Eye (tissue), 1 donor: ENCODE measurements at places on chromosomes 5 and 9.

DNA sequence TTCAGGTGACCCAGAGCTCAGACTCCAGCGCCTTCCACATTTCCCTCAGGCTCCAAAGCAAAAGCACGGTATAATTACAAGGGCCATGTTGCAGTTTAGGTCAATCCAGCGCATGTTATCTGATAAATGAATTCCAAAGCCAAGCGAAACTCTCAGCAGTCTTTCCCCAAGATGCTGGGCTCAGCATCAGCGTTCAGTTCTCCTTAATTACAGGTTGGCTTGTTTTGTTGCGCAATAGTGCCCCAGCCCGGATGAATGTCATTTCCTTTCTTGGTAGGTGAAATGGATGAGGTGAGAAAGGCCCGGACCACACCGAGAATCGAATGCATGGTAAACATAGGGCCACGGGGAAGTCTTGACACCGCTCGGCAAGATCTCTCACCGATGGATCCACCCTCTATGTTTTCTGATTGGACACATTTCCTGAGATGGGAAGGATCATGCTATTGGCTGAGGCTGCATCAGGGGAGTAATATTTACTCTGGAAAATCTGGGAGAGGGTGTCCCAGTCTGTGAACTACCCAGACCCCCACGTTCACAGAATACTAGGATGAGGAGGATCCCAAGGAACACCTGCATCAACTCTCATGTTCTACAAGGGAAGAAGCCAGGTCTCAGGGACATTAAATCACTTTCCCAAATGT, 221.2 kb upstream of the ANKRD55 start:
- DNase-seq = no peak

- DNase-seq = no peak
These were observed 23.4 kb upstream of the GALNT10 start for GRCh38 chr5:154166901-154167791.

- peak; percentile 47 for DNase-seq
These were observed 112.2 kb downstream of the SCAMP1 start for GRCh38 chr5:78472469-78473106.

DNA sequence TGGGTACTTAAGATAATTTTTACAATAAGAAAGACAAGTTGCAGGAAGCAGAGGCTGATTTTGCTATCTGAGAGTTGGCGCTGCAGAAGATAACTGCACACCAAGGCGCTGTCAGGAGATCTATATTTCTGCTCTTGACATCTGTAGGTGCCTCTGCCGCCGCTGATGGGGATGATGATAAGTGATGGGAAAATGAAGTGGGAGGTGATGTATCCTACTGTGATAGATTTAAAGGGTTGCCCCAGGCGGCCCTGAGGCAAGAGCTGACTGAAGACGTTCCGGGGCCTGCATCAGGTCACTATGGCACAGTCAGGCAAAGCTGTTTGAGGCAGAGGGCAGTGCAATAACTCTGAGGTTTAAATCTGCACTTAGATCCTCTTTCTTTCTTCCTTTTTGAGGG, 78.1 kb downstream of the SNCAIP start:
- peak; percentile 59 for DNase-seq

DNA sequence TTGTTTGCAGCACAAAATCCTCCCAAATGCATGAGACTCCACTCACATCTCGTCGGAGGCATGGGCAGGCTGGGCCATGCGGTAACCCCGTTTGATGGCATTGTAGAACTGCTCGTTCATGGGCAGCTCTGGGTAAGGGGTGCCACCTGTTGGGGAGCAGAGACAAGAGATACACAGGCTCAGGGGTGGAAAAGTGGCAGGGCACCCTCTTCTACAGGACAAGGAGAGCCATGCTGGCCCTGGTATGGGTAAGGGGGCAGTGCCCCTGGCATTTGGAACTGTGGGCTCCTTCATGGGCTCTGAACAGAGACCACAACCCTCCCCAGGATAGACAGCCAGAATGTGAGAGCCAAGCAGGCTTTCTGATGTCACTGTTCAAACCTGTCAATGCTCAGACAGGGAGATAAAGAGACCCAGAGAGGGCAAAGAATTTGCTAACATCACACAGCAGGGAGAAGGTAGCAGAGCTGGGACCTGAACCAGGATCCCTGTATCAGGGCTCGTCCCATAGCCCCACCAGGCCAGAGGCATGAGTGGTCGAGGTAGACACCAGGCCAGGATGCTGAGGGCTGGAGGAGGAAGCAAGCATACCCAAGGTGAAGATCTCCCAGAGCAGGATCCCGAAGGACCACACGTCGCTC, 33.2 kb upstream of the CSF1R start:
- no peak for DNase-seq

- no peak for DNase-seq
These were observed 6.6 kb upstream of the CYSTM1 start for GRCh38 chr5:140168371-140168770.

DNA sequence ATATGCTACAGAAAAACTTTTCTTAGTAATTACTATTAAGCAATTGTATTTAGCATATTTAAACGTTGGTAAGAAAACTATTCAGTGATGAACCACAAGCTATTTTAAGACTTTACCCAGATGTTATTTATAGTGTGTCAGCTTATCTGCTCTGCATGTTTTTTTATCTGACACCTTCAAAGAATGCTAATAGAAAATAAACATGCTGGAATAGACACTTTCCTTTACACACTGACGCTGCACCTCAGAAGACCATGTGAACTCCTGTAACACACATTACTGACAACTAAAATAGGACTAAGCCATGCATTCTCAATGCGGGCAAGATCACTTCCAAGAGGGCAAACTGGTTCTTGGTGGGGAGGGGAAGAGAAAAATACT, 38.3 kb downstream of the FNIP1 start:
- DNase-seq = no peak

GRCh38 chr9:4147476-4148230, 152.2 kb downstream of the GLIS3 start:
- DNase-seq = no peak

- DNase-seq = no peak
These were observed 180.2 kb downstream of the AUH start for GRCh38 chr9:91181541-91181940.

DNA sequence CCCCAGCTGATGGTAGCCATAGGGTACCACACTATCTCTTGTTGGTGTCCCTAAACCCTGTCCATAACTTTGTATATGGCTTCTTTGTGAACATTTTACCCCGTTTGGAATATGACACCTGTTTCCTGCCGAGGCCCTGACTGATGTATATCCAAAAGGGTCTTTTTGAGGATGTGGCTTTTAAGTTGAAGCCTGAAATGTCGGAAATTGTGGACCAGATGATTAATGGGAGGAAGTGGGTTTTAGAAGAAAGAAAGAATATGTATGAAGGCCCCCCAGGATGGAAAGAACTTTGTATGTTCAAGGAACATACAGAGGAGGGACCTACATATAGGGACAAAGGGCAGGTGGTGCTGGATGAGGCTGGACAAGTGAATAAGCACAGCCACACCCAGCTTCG, 16.7 kb upstream of the TNFSF8 start:
- DNase-seq = no peak

DNA sequence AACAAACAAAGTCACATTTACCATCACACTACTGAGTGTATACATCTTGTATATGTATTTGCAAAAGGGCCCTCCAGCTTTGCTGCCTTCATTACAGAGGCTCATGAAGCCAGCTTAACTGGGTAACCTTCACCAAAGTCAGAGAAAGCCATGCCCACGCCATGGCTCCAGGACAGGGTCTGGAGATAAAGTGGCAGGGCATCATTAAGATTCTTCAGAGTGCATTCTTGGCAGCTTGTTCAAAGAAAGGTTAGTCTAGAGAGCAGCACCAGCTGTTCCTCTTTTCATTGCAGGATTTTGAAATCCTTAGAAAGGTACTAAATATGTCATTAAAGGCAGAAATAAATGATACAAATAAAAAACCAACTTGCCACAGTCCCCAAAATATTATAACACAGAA, 333.2 kb downstream of the NDUFS4 start:
- no peak for DNase-seq

GRCh38 chr5:96159043-96159442, 197.4 kb upstream of the ELL2 start:
- DNase-seq = no peak

GRCh38 chr9:8766096-8766495, 966.5 kb upstream of the DMAC1 start:
- DNase-seq = no peak

GRCh38 chr9:97710356-97711222, 13.4 kb upstream of the XPA start:
- DNase-seq = peak; percentile 90

DNA sequence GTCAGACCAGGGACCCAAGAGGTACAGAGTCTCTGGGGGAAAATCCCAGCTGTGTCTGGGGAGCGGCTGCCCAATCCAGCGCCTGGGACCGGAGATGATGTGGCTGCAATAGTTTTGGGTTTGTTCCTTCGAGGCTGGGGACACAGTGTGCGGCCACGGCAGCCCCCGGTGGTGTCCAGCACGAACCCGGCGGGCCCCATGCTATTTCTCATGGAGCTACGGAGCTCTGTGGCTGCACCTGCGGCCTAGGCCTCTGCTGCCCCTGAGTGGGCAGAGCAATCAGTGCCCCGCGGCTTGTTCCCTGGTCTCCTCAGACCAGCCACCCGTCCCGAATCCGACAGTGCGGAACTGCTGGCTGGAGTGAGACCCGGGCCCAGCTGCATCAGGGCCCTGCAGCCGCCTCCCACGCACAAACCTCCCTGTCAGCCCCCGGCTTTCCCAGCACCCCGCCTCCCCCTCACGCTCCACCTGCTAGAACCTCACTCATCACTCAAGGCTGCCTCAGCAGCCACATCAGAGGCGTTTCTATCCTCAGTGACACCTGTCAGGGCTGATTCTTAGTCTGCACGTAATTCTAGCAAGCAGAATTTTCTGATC, 29.0 kb downstream of the SARDH start:
- DNase-seq = peak; percentile 77

- no peak for DNase-seq
These were observed 251.2 kb downstream of the SLIT3 start for GRCh38 chr5:169049712-169050111.

- DNase-seq = no peak
These were observed 1858.4 kb downstream of the EFNA5 start for GRCh38 chr5:105812304-105812703.

DNA sequence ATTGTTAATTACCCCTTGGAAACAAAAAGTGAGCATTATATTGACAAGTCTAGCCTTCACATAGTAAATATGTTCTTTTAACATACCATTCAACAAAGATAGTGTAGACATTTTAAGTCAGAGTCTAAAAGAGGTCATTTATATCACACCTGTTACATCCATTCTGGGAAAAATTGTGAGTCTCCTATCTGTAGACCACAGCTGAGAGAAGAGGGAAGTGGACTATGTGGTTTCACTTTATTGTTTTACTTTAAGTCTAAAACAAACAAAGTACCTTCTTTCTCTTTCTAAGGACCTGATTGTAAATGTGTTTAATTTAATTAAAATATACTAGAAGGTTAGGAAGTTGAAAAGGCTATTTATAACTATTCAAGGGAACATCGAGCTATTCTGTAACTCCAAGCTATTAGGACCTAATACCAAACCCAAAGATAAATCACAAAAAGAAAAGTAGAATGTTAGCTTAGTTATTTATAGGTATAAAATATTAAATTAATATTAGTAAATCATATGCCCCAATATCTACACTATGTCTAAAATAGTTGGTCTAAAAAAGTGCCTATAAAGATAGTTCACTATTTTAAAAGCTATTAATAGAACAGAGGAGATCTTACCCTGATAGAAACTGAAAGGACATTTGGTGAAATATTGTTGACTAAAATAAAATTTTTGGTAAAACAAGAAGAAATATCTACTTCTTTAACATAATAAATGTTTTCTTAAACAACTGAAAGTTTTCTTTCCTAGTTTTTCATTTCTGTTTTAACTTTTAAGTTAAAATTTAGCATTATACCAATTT, 134.9 kb downstream of the TMEM167A start:
- DNase-seq = no peak

GRCh38 chr5:171595801-171596231, 176.4 kb downstream of the FGF18 start:
- no peak for DNase-seq

GRCh38 chr9:98701576-98701975, 7.2 kb downstream of the GABBR2 start:
- DNase-seq = no peak

- DNase-seq = no peak
These were observed 33.8 kb downstream of the SLC46A2 start for GRCh38 chr9:112856843-112857242.

DNA sequence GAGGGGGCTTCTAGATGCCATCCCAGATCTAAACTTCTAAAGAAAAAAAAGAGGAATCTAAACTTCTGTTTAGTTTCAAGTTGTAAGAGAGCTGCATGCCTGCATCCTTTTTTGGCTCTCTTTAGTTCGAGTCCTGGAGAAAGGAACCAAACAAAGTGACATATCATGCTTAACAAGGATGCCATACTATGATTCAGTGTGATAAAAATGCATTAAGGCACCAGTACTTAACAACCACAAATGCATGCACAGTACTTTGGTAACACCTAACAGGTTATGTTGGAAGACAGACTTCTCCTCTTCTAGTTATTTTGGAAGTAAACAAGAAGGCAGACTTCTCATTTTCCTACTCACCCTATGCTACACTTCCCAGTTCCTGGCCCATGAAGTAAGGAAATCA, 27.3 kb downstream of the NME5 start:
- DNase-seq = no peak

- DNase-seq = no peak
These were observed 46.8 kb downstream of the FBN2 start for GRCh38 chr5:128491291-128491690.

GRCh38 chr9:1026219-1026618, 23.9 kb upstream of the DMRT2 start:
- no peak for DNase-seq

DNA sequence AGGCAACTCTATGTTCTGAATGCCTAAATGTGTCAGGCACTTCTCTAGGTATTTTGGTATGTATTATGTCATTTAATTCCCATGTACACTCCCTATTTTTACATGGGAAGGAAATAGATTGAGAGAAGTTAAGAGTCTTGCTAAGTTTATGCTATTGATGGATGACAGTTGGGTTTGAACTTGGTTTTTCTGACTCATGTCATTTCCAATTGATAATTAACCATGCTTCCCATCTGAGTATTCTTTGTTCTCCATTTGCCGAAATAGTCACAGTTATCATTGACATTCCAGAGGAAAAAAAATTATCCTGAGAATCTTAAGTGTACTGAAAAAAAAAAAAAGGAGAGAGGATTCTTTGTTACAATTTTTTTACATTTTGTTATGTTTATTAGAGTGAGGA, 23.1 kb upstream of the DMRTA1 start:
- no peak for DNase-seq

DNA sequence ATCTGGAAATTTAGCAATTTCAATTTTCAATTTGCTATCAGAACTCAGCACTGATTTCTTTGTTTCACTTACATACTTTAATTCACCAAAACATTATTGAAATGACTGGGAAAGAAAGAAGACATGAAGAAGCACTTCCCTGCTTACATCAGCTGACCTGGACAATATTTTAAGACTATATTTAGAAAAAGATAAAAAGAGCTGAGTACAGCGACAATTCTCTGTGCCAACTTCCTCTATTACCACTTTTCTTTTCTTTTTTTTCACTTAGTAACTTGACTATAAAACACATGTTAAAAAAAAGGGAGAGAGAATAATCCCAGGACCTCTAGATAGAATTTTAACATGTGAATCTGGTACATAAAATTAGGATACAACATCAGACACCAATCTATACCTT, 35.6 kb downstream of the MEF2C start:
- no peak for DNase-seq

GRCh38 chr9:124022201-124023121, 10.9 kb downstream of the LHX2 start:
- peak; percentile 15 for DNase-seq
